ENCODE measurements at places on chromosomes 1 and 21.
A peak's percentile ranks its signal among the peaks of the same experiment; 100 is the strongest.

DNA sequence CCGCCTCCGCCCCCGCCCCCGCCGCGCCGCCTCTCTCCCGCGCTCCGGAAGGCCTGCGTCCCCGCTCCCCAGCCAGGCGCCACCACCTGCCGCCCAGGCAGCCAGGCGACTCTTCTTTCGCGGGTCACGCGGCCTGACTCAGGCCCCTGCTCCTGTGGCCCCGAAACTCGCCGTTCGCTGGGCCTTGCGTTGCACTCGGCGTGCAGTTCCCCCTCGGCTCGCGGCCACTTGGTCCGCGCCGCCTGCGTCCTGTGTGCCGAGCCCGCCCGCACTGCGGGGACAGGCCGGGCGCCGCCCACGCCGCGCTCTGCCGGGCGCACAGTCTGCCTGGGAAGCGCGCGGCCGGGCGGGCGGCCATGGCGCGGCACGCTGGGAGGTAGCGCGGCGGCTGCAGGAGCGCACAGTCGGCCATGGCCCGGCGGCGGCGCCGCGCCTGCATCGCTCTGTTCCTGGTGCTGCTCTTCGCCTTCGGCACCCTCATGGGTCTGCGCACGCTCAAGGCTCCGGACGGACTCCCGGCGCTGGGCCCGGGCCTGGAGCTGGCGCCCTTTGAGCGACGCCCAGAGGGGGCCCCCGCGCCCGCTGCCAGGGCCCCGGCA, at the start of gene MANEAL:
Gene MANEAL (plus strand): TSS at position 75 of the 599 bp plus-strand sequence. CDS start 336 bp downstream, at position 411.
- DNase-seq, result no peak

GRCh38 chr1:15137809-15138208, 15.7 kb upstream of the TMEM51 start:
- no peak for DNase-seq

DNA sequence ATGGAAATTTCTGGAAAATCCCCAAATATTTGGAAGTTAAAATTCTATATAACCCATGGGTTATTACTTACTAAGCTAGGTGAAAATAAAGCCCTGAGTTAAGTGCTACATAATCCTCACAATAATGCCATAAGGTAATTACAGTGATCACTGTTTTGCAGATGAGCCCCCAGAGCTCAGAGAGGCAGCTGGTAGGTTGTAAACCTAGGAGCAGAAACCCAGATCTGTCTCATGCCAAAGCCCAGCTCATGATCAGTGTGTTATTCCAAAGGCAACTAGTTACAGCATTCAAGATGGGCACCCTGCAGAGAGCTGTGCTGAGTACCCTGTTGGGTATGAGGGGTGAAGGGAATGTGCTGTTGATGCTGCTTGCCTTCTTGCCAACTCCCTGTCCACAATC, 10.8 kb upstream of the MYOG start:
- no peak for DNase-seq

DNA sequence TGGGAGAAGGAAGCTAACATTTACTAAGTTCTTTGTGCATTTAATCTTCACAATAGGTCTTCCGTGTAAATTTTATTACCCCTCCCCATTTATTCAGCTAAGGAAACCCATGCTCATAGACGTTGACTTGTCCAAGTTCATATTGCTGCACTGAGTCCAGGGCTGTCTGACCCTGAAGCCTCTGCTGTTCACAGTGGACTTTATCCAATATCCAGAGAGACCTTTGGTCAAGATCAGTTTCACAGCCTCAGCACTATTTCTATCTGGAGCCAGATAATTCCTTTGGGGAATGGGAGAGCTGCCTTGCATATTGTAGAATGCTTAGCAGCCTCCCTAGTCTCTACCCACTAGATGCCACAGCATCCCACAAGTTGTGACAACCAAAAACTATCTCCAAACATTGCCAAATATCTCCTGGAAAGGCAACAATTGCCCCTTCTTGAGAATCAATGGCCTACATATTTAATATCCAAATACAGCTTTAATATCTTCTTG, 26.4 kb downstream of the ILDR2 start:
- DNase-seq, result no peak

- DNase-seq, result peak; percentile 62
These were observed 610 bp upstream of the HES4 start for GRCh38 chr1:1000357-1001056.

DNA sequence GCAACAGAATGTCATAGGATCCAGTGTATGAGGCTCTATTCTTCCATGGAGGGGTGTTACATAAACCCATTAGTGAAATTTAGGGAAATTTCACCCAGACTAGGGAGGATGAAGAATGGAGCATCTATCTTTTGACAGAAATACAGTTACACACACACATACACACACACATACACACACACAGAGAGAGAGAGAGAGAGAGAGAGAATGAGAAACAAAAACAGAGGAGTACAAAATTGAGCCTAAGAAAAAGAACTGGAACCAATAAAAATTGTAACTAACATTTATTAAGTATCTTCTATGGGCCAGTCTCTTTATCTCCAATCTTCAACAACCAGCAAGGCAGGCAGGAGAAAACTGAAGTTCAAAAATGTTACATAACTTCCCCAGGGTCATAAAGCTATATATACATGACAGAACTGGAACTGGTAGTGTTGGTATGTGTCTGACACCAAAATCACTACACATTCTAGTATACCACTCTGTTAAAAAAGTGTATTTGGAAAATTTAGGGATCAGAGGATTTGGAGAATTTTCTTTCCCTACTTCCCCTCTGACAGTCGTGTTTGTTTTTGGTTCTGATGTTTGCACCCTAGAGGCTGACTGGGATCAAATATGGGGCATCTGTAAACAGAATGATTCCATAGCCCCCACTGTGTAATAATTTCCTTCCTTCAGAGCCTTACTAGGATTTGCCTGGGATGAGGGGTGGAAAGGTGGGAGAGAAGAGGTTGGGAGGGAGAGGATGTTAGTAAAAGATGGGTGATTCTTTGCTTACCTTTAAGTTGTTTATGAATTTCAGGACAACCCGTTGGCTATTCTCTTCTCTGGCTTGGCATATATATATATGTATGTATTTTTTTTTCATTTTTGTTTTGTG, 1.0 kb upstream of the ZFYVE9 start:
- DNase-seq, result no peak

- DNase-seq, result no peak
These were observed 12.1 kb upstream of the SGIP1 start for GRCh38 chr1:66521721-66522365.

Data from activated naive CD4-positive, alpha-beta T cell (primary cell).